CD4-positive, CD25-positive, alpha-beta regulatory T cell (primary cell): ENCODE measurements at places on chromosomes 11 and 22. TPM values are rescaled to one million over a fixed set of nuclear protein-coding genes. Genes with fewer than 3 reads are reported as not detected.

GRCh38 chr11:71385091-71385490 is 63.1 kb downstream of the DHCR7 start:
- DNase-seq = no peak

DNA sequence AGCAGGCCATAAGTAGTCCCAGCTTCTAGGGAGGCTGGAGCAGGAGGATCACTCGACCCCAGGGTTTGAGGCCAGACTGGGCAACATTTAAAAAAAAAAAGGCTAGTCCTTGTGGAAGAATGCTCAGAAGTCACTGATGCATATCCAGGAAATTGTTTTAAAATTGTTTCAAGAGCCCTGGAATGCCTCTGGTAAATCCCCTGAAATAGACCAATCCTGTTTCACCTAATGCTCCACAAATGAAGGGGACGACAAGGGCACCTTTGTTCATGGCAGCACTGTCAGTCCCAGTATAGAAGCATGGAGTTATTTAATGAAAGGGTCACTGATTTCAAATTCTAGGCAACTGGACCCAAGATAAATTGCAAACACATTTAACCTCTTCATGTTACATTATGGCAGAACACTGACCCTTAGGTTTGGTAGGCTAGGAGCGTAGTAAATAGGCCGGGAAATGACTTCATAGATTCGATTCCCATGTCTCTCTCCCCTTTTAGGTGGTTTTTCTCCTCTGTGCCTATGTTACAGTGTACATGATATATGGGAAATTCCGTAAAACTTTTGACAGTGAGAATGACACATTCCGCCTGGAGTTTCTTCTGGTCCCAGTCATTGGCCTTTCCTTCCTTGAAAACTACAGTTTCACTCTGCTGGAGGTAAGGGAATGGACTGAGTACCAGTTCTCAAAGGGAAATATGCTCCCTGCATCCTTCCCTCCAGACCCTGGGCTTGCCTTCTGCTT is 11.4 kb downstream of the KDELR3 start:
- DNase-seq = no peak

- DNase-seq = no peak
Measured at GRCh38 chr11:476416-476815, 26.3 kb downstream of the PTDSS2 start.

- no peak for DNase-seq
Measured at GRCh38 chr11:90243534-90243933, 20.7 kb upstream of the CHORDC1 start.

GRCh38 chr11:118167906-118168305 is 8.5 kb downstream of the SCN2B start:
- DNase-seq = no peak

DNA sequence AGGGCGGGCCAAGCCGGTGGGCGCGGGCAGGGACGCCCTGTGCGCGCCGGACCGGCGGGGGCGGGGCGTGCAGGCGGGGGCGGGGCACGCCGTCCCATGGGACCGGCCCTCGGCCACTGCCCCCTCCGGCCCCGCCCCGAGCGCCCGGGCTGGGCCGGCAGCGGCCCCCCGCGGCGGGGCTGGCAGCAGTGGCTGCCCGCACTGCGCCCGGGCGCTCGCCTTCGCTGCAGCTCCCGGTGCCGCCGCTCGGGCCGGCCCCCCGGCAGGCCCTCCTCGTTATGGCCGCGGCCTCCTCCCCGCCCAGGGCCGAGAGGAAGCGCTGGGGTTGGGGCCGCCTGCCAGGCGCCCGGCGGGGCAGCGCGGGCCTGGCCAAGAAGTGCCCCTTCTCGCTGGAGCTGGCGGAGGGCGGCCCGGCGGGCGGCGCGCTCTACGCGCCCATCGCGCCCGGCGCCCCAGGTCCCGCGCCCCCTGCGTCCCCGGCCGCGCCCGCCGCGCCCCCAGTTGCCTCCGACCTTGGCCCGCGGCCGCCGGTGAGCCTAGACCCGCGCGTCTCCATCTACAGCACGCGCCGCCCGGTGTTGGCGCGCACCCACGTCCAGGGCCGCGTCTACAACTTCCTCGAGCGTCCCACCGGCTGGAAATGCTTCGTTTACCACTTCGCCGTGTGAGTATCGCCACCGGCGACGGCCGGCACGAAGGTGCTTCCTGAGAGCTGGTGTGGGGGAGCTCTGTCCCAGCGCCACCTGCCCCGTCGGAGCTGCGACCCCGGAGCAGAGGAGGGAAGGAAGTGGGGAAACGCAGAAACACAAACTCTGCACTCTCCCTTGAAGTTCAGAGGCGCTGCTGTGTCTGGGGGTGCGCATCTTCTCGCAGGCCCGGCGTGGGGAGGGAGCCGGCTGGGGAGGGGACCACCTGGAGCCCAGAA is at the start of gene KCNQ1:
KCNQ1 (plus strand) TSS at position 188 of the 925 bp plus-strand sequence; CDS start at position 279, 91 bp downstream.
- DNase-seq = peak; percentile 40

The OR5AP2 gene
- total RNA-seq = not detected

GRCh38 chr11:123484448-123484847 is 54.4 kb downstream of the GRAMD1B start:
- no peak for DNase-seq

- DNase-seq = no peak
Measured at GRCh38 chr22:37943825-37944198, 9.6 kb downstream of the C22orf23 start.

DNA sequence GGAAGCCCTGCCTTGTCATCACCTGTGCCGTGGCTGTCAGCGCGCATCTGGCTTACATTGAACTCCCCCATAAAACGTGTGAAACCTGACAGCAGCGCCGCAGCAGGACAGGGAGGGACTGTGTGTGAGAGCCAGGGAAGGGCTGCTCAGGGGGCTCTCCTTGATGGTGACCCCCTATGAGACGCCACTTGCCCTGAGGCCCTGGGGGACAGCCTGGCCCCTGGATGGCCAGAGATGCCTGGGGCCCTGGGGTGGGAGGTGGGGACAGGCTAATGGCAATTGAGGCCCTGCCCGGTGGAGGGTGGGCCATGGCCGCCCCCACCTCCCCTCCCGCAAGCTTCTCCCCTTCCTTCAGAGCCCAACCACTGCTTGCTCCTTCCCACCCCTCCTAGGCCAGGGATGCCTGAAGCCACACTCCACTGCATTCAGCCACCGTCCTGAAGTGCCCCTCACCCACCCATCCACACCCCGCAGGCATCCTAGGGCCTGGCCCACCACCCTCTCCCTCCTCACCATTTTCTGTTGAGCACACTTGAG is 35.3 kb upstream of the KCNQ1OT1 start:
- no peak for DNase-seq

DNA sequence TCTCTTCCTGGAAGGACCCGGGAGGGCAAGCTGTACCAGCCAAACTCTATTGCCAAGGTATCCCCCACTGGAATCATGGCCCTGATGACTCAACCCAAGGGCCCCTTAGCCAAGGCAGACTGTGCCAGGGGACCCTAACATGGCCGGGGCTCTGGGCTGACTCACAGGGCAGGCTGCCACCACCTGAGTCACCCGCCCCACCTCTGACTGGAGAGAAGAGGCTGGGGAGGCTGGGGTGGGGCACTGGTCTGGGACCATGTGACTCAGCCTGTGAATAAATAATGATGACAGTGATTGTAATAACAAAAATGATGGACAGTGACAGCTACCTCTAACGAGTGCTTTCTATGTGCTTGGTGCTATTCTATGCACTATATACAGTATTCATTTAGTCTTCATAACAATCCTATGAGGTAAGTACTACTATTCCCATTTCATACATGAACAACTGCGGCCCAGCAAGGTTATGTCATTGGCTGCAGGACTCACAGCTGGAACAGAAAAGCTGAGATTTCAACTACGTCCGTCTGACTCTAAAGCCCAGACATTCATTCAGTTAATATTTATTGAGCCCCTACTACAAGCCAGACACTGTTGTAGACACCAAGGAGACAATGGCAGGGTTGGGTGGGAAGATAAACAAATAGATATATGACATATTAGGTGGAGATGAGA is 84.2 kb downstream of the FBXO7 start:
- no peak for DNase-seq

GRCh38 chr11:101777476-101777875 is 137.3 kb upstream of the CEP126 start:
- no peak for DNase-seq

GRCh38 chr11:63610604-63611394 is 3.4 kb downstream of the PLAAT3 start:
- DNase-seq = no peak

DNA sequence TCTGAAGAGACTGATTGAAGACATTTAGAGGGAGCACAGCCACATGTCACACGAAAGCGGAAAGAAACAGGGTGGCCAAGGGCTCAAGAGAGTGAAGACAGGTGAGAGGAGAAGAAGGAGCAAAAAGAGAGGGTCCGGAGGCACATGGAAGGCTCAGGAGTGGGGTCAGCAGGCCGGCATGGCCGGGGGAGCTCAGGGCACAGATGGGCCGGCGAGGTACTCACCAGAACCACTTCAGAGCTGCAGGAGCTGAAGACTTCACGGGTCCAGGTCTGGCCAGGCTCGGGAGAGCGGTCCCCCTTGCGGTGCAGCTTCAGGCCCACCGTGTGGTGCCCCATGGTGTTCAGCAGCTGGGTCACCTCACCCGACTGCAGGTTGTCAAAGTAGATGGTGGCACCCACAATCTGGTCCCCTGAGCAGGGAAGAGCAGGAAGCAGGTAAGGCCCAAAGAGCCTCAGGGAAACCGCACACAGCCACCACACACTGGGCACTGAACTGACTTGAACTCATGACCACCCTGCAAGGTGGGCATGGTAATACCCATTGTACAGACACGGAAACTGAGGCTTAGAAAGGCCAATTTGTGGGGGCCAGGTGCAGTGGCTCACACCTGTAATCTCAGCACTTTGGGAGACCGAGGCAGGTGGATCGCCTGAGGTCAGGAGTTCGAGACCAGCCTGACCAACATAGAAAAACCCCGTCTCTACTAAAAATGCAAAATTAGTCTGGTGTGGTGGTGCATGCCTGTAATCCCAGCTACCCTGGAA is 11.6 kb downstream of the AHNAK start:
- DNase-seq = no peak

The FAM118A gene
- 456 TPM for total RNA-seq
